Stimulated activated CD8-positive, alpha-beta memory T cell treated with anti-CD3 and anti-CD28 coated beads, Interleukin-7, amount 100 ng/mL, for 1 hour (primary cell): ENCODE measurements at places on chromosomes 3 and 15.

DNA sequence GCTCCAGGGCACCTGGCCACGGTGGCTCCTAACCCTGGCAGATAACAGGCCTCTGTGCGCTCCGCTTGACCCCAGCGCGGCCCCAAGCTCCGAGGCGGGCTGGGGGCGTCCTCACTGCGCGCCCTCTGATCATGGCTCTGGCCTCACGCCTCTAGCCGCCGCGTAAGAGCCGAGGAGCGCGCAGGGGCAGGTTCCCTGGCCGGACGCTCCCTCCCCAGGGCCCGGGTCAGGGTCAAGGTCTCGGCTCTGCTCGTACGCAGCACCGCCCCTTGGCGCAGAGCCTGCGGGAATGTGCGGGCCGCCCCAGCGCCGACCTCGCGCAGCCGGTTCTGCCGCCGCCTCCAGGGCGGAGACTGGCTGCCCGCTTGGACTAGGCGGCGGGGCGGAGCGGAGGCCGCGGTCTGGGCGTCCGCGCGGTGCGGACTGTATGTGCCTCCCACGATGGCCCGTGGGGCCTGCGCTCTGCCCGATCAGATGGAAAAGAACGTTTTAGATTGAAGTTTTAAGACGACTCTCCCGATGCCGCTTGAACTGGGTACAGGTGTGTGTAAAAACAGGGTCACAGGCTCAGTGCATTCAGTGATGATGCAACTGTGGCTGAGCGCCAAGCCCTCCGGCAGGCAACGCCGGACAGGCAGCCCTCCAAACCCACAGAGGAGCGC is 40.8 kb downstream of the CHST14 start:
- no peak for DNase-seq

DNA sequence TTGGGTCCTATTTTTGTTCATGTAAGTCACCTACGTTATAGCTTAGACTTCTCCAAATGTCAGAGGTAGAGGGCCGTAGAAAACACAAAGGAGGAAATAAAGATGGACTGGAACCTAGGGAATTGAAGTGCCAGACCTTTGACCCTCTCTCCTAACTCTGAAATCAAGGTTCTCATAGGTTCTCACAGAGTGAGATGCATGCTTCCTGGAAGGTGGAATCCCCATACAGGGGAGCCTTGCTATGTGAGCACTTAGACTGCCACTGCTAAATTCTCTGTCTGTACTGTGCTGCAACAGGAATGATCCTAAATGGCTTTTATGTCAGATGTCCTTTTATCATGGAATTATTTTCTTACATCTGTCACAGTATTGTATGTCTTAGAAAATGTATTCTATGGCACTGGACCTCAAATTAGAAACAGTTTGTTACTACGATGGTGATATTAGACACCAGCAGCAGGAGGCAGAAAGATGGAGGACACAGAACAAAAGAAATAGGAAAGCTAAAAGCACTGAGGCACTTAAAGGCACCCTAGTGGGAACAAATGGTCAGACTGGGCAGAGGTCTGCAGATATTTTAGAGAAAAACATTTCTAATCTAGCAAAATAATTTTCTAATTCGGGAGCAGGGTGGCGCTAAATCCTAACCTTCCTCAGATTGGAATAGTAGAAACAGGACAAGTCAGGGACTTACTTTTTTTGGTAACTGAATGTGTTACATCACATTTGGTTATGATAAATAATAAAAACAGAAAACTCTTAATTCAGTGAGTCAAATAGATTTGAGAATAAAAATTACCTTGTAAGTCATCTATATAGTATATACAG is 60.2 kb upstream of the CDAN1 start:
- DNase-seq: no peak

DNA sequence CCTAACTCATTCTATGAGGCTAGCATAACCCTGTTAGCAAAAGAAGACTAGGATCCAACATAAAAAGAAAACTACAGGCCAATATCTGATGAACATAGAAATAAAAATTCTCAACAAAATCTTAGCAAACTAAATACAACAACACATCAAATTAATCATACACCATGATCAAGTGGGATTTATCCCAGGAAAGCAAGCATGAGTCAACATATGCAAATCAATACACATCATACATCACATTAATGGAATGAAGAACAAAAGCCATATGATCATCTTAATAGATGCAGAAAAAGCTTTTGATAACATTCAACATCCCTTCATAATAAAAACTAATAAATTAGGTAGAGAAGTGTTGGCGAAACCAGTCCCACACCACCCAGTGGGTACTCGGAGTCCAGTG is 136.1 kb upstream of the MME start:
- no peak for DNase-seq

DNA sequence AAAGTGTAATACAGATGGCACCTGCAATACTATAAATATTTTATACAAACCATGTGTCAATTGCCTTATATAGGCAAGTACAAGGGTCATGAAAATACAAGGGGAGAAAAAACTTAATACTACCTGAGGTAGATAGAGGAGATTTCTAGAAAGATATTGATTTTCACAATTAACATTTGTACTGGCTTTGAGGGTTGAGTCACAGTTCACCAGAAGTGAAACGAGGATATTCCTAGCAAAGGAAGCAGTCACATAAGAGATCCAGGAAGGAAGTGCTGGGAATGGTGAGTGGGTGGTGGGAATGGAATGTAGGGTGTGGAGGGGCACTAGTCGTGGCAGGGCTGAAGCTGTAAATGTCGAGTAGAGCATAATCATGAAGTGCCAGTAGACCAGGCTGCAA is 108.7 kb downstream of the P2RY1 start:
- no peak for DNase-seq

DNA sequence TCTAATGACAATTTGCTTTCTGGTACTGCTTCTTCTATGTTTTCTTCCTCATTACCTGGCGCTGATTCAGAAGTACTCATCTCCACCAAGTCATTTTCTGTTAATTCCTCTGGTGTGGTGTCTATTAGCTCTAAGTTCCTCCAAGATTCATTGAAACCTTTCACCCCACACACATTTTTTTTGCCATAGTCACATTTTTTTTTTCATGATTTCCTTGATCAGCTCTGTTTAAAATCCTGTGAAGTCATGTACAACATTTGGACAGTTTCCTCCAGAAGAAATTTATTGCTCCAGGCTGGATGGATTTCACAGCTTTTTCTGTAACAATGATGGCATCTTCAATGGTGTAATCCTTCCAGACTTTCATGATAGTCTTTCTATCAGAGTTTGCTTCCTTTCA is 243.2 kb upstream of the VEPH1 start:
- no peak for DNase-seq

DNA sequence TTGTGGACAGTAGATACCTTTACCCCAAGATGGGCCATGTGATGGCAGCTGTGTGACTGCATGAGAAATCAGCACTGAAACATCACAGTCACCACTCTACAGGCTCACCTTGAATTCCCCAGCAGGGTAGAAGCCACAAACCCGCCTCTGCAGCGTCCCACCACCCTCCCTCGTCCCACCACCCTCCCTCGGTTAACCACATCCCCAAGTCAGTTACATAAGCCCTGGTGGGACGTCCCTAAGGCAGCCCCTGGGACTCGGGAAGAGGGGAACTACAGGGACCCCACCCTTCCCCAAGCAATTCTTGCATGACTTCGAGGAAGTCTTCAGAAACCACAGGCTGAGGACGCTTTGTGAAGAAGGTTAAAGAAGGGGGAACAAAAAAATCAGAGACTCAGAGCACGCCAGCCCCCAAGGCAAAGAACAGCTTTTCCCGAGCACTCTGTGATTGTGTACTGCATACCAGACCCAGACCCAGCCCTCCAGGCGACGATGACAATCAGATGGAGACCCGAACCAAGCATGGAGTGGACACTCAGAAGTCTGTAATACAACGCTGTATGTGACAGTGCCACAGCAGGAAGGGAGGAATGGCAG is 60.5 kb downstream of the SH3BP5 start:
- peak; percentile 67 for DNase-seq

GRCh38 chr3:141392897-141393734 is 24.8 kb downstream of the ZBTB38 start:
- DNase-seq: no peak

DNA sequence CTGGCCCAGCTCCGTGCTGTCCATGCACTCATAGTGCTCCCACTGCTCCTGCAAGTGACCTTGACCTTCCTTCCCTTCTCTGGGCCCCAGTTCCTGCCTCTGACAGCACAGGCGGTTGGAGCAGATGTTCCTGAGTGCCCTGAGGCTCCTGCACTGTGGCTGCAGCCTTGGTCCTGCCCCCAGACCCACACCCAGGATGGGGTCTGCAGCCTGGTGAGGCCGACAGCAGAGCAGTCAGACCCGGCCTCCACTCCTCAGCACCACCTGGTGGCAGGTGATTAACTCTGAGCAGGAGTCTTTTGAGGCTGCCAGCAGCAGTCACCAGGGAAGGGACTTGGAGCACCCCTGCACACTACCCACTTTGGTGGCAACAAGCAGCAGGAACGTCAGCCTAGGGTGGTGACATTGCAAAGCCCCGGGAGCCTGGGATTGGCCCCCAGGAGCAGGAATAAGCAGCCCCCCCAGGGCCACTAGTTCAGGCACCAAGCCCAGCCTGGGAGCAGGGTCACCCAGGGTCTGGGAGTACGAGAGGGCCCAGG is 64.6 kb downstream of the CYP11A1 start:
- DNase-seq: no peak

DNA sequence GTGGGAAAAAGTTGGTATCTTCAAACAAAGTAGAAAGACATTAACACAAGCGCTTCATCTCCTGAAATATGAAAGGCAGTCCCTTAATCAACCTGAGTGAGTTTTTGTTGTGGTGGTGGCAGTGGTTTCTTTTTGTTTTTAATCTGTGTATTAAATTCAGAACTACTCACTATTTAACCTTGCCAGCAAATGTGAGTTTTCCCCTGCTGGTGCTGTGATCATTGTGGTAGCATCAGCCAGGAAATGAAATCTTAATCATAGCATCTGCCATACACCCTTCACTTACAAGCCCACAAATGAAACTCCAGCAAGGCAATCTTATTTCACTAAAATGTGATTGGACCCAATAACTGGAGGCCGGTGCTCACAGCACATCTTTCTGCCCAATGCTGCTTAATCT is 229.7 kb downstream of the SHOX2 start:
- no peak for DNase-seq

GRCh38 chr3:31974964-31975363 is 6.1 kb downstream of the OSBPL10 start:
- no peak for DNase-seq

- DNase-seq: no peak
Measured at GRCh38 chr3:52291508-52292181, 4.0 kb downstream of the GLYCTK start.

- DNase-seq: no peak
Measured at GRCh38 chr3:69511361-69511760, 125.5 kb upstream of the FRMD4B start.

- no peak for DNase-seq
Measured at GRCh38 chr3:9183811-9184460, 65.5 kb downstream of the SRGAP3 start.

DNA sequence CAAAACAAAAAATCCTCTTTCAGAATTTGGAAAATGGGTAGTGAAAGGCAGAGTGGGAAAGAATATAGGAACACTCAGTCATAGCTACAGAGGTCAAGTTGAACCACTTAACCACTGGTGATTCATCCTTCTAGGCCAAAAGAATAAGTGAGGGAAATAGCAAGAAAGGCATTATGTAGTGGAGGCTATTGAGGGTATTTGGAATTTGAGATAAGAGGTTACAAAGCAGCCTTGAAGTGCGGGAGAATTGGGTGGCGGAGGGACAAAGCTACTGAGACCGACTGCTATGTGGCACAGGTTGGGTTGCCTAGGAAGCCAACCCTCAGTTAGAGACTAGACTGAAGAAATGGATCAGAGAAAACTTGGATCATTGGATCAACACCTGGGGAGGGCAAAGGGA is 109.5 kb downstream of the SYNPR start:
- no peak for DNase-seq

- DNase-seq: no peak
Measured at GRCh38 chr3:148828136-148828690, 602 bp downstream of the CPB1 start.

DNA sequence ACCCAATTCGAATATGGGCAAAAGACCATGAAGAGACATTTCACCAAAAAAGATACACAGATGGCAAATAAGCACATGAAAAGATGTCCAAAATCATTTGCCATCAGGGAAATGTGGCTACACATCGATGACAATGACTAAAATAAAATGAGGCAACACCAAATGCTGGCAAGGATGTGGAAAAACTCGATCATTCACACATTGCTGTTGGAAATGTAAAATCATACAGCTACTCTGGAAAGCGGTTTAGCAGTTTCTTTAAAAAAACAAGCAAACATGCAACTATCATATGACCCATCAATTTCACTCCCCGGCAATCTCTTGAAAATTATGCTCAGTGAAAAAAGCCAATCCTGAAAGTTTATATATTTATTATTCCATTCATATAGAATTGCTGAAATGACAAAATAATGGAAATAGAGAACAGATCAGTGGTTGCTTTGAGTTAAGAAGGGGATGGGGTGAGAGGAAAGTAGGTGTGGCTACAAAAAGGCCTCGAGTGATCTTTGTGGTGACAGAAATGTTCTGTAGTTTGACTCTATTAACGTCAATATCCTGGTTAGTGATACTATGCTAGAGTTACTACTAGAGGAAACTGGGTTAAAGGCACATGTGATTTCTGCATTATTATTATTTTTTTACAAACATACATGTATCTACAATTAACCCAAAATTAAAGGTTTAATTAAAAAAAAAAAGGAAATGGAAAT is 45.0 kb downstream of the DLG1 start:
- no peak for DNase-seq

- DNase-seq: no peak
Measured at GRCh38 chr3:15690230-15690629, 88.7 kb downstream of the BTD start.

- DNase-seq: no peak
Measured at GRCh38 chr15:78312536-78312935, 13.1 kb upstream of the SKIC8 start.

- DNase-seq: no peak
Measured at GRCh38 chr3:41893977-41894376, 67.9 kb downstream of the ULK4 start.

DNA sequence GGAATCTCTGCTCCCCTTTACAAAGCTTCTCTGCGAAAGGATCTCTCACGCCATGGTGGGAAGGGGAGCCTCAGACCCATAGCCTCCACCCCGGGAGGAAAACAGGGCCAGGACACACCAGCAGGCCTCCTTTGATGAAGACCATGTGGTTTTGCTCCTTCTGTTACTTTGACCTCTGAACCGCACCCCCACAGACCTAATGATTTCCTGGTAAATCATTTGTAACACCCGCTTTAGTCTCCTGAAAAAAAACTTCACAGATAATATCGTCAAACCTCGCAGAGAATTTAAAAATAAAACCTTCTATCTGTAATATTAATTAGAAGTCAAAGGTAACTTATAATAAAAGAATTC is 18.3 kb downstream of the CPN2 start:
- DNase-seq: no peak

- DNase-seq: no peak
Measured at GRCh38 chr3:134427400-134428111, 53.3 kb upstream of the AMOTL2 start.
